ENCODE measurements at places on chromosomes 3 and 15.

- no peak for DNase-seq
These were observed 61.4 kb downstream of the TTC23 start for GRCh38 chr15:99187936-99188335.

GRCh38 chr15:67146234-67146633, 80.8 kb downstream of the SMAD3 start:
- no peak for DNase-seq

- DNase-seq: peak; percentile 85
These were observed 100.0 kb upstream of the IGF1R start for GRCh38 chr15:98548139-98548971.

DNA sequence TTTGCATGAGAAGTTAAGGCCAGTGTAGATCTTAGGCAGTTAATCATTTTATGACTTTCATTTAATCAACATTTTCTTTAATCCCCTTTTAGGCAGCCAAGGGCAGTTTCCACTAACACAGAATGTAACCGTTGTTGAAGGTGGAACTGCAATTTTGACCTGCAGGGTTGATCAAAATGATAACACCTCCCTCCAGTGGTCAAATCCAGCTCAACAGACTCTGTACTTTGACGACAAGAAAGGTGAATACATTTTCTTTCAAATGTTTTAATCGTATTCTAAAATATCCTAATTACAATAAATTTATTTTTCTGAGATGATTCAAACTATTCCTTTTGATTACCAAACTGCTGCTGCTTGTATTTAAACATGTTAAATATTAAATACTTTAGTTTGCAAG, 843.2 kb downstream of the CADM2 start:
- DNase-seq: peak; percentile 2

DNA sequence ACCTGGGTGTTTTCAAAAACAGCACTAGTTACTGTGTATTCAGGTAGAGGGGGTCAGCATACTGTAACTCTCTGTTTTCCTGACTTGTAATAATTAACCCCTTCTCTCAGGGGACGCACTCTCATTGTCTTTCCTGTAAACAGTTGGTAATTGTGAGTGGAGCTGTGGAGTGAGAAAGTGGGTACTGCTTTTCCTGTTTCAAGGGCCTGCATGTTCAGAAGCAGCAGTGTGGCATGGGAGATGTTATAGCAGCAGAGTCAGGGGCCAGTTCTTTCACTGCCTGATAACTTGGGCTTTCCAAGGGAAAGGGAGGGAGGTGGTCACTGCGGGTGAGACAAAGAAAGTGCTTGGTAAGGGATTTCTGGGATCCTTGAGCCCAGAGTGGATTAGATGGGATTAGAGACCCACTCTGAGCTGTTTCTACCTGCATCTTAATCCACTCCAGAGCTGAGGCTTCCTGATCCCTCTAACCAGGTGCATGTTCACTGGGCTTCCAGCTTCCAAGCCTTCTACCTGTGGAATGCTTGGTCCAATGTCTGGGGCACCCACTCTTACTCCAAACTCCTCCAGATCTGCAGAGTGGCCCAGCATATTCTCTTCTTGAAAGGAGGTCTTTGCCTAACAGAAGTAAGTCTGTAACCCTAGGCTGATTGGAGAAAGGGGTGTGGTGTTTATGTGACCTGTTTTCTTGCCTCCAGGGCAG, 105.2 kb downstream of the RPLP1 start:
- no peak for DNase-seq
